Fibroblast of skin of abdomen (primary cell): ENCODE measurements at places on chromosomes 12 and 14.
A peak's percentile ranks its signal among the peaks of the same experiment; 100 is the strongest.

GRCh38 chr12:75722714-75723200 is 211.3 kb upstream of the KRR1 start:
- DNase-seq, result peak; percentile 91

GRCh38 chr12:56716933-56717880 is 7.9 kb downstream of the NACA start:
- no peak for DNase-seq

GRCh38 chr12:122130150-122130549 is 43.9 kb downstream of the IL31 start:
- DNase-seq, result no peak

DNA sequence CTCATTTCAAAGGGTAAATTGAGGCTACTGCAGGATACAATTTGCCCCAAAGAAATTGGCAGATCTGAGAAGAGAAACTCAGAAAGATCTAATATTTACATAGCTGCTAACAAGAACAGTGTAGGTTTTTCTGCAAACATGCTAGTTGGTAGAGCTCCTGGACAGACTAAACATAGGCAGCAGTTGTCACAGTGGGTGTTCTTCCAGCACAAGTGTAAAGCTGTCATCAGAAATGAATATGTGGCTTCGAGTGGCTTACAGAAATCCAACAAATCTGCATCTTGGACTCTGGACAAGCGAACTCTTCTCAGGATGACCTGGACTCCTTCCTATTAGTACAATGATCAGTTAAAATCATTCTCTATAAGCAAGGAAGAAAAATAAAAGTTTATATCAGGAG is 5.9 kb downstream of the CBX5 start:
- DNase-seq, result no peak

DNA sequence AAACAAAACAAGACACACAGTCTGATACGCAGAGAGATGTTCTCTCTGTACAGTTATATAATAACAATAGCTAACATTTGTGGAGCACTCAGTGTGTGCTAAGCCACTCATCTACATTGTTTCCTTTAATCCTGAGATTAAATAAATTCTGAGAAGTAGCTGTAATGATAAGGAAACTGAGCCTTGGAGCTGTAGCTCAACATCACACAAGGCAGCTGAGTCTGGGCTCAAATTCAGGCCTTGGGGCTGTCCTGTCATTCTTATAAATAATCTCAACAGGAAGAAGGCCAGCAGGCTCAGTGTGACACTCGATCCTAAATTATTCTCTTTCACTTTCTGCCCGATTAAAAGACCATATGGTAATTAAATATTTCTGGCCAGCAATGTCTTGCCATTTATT is 24.5 kb downstream of the CDKN1B start:
- no peak for DNase-seq

DNA sequence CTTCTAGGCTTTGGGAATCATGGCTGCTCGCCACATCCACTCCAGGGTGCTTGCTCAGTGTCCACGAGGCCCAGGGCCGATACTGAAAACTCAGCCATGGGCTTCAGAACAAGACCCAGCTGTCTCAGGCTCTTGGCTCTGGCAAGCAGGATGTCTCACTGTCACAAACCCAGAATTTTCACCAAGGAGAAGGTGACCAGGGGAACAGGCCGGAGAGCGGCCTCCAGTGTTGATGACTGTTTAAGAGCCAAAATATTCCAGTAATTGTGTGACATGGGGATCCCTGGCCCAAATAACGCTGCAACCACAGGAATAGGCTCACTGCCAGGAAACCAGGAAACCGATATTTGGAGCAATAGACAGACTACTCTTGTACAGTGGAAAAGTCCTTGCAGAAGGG is 9.8 kb upstream of the SERPINA5 start:
- DNase-seq, result no peak

- DNase-seq, result no peak
These were observed 1.6 kb upstream of the NUMB start for GRCh38 chr14:73459959-73460358.

- no peak for DNase-seq
These were observed 92.1 kb downstream of the ESR2 start for GRCh38 chr14:64201921-64202545.

GRCh38 chr12:3441435-3441834 is 49.6 kb upstream of the PRMT8 start:
- DNase-seq, result no peak

DNA sequence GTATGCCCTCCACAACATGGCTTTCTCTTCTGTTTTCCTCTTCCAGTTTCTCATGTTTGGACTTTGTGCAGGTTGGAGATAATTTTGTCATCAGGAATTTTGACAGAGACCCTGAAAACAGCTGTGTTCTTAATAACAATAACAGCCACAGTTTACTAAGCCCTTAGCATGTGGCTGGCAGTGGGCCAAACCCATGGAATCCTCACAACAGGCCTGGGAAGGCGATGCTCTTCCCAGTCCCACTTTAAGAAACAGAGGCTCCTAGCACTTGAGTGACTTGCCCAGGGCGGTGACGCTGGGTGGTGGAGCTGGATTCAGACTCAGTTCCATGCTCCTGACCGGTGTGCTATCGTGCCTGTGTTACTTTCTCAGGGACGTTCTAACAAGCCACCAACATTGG is 20.1 kb upstream of the PLEKHG3 start:
- peak; percentile 66 for DNase-seq

DNA sequence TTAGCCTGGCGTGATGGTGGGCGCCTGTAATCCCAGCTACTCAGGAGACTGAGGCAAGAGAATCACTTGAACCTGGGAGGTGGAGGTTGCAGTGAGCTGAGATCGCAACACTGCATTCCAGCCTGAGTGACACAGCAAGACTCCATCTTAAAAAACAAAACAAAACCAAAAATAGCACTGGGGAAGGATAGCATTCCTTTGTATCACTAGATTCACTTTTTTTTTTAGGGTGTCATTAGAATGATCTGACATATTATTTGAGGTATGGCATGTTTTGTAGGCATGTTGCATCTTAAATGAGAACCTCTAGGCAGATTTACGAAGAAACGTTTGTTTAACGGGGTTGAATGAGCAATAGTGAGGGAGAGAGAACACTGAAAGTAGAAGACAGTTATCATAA is 16.8 kb upstream of the FAR2 start:
- DNase-seq, result peak; percentile 29

DNA sequence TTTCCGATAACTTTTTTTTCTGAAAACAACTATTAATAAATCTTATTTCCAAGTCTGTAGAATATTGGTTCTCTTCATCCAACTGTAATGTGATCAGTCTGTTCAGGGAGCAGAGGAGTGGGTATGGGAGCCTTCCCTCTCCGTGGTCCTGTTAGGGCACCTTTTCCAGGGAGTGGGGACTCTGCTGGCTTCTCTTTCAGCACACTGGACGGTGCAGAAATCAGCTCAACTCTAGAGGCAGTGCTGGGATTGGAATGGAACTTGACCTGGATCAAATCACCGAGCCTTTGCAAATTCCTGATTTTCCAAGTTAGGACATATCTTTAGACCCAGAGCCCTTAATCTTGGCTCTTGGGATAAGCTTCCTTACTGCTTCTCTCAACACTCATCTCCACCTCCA is 630.4 kb downstream of the DIO2 start:
- DNase-seq, result no peak

- peak; percentile 72 for DNase-seq
These were observed 7.0 kb upstream of the UBC start for GRCh38 chr12:124921200-124922031.

DNA sequence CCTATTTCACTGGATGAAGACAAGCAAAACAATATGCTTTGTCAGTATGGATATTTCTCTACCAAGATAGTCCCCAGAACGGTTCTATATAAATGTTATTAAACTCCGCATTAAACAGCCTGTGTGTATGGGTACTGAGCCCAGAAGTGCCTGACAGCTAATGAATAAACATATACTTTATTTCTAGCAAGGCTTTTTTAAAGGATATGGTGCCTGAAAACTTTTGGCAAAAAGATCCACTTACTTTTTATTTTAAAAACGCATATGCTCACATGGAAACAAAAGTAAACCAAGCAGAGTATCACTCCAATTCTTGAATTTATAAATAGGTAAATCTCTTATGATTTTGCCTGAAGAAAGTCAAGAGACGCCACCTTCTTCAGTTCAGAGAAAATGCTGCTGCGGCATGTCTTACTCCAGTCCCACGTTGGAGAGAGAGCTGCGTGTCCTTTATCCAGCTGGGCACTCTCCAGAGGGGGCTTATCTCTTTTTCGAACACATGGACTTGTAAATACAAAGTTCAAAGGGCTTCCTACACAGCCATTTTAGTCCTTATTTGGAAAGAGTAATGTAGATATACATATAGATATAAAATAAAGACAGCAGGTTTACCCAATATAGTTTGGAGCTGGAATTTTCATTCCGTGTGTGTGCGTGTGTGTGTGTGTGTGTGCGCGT is 264.2 kb downstream of the ADAMTS20 start:
- no peak for DNase-seq

DNA sequence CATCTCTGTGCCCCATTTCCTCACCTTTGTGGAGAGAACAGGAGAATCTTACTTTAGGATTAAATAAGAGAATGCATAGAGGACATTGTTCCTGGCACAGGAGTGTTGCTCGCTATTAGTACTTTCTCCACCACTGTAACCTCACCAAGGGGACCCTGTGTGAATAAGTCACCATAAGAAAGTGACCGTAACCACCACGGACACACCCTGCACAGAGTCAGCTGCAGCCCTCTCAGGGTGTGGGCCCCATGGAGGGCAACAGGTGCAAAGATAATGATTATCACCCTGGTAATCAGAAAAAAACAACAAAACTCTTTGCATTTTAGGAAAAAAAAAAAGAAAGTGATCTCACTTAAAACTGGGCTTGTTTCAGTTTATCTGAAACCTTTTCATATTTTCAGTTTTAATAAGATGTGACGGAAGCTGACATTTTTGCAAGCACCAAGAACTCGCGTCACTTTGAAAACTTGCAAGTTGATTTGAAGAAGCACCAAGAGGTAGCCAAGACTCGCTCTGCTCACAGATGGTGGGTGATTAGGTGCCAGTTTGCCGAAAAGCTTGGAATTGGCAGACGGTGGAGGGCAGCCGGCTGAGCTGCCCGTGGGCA is 87.0 kb upstream of the VRK1 start:
- no peak for DNase-seq

GRCh38 chr14:67265131-67265530 is 23.9 kb downstream of the PALS1 start:
- peak; percentile 57 for DNase-seq

DNA sequence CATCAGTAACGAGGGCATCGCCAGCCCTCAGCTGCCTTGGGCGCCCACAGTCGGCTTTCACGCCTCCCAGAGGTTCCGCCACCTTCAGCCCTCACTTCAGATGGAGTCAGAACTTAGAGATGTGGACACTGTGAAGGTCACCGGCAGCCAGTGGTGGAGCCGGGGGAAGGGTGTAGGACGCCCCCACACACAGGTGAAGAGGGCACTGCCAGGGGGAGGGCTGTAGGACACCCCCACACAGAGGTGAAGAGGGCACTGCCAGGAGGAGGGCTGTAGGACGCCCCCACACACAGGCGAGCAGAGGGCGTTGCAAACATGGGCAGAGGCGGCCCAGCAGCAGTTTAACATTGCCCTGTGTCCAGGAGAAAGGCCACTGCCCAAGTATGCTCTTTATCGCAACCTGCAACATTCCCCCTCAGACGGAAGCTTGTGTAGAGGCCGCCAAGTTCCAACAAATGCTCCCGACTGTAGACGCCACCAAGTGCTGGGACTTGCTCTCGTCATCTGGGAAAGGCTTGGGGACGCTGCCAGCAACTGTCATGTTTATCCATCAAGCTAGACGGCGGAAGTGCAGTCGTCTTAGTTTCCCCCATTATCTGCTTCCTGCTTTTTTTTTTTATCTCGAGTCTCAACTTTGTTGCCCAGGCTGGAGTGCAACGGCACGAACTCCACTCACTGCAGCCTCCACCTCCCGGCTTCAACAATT is 4.9 kb upstream of the ANKLE2 start:
- DNase-seq, result peak; percentile 16

- peak; percentile 86 for DNase-seq
These were observed 151.2 kb downstream of the C12orf75 start for GRCh38 chr12:105481392-105482300.

- no peak for DNase-seq
These were observed 300.7 kb upstream of the SEL1L start for GRCh38 chr14:81834308-81834707.

DNA sequence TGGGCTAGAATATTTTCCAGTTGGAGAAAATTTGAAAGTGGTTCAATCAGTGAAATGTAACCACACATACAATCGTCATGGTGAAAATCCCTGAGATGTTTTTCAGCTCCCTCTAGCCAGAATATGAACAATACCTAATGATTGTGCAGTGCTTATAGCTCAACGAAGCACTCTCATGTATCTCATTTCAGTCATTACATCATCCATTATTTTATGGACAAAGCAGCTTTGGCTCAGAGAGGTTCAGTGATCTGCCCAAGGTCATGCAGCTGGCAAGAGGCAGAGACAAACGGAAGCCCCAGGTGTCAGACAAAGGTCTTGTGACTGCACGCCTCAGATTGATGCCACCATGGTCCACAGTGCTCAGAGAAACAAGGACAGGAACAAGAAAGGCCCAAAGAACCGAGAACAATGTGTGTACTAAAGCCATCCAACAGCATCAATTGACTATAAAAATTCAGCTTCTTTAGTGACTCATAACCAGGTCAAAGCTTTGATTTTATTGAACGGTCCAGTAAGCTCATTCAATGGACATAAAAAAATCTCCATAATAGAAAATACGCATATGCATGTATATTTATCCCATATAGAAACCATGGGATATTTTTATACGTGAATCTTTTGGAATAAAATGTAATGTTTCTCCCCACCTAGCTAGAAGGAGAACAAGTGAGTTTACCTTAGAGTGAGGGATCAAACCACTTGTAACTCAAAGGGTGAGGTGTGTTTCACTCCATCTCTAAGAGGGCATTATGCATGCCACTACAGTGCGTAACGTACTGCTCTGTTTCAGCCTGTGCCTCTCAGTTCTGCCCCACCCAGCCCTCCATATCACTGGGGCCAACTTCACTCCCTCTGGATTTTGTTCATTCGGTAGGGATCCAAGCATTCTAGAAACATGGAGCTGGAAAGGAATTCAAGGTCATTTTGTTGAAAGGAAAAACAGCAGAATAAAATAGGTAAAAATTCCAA is 141.8 kb downstream of the GRIN2B start:
- DNase-seq, result no peak

DNA sequence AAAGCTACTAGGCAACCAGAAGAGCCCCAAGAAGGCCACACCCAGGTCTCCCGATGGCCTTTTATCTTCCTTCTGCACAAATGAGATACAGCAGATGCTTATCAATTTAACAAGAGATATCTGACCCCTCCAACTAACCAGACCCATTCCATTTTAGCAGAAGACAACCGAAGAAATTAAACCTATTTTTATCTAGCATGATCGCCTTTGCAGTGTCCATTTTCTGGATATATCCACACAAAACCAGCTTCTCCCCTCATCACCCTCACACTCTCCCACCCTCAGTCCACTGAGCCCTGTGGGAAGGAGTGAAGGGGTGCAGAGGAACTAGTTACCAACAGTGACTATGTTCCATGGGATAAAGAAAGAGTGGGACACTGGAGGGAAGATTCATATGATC is 20.9 kb upstream of the DHRS4 start:
- no peak for DNase-seq

GRCh38 chr12:64946132-64946829 is 121.8 kb downstream of the TBC1D30 start:
- DNase-seq, result no peak
